ENCODE measurements at places on chromosomes 7 and 10.
A peak's percentile ranks its signal among the peaks of the same experiment; 100 is the strongest.

- no peak for DNase-seq
These were observed 10.1 kb upstream of the SEMA3A start for GRCh38 chr7:84204655-84205054.

- peak; percentile 4 for DNase-seq
These were observed 12.4 kb upstream of the SCRN1 start for GRCh38 chr7:30001998-30002397.

- DNase-seq, result peak; percentile 72
These were observed 26.6 kb upstream of the ASCC1 start for GRCh38 chr10:72242675-72243074.

DNA sequence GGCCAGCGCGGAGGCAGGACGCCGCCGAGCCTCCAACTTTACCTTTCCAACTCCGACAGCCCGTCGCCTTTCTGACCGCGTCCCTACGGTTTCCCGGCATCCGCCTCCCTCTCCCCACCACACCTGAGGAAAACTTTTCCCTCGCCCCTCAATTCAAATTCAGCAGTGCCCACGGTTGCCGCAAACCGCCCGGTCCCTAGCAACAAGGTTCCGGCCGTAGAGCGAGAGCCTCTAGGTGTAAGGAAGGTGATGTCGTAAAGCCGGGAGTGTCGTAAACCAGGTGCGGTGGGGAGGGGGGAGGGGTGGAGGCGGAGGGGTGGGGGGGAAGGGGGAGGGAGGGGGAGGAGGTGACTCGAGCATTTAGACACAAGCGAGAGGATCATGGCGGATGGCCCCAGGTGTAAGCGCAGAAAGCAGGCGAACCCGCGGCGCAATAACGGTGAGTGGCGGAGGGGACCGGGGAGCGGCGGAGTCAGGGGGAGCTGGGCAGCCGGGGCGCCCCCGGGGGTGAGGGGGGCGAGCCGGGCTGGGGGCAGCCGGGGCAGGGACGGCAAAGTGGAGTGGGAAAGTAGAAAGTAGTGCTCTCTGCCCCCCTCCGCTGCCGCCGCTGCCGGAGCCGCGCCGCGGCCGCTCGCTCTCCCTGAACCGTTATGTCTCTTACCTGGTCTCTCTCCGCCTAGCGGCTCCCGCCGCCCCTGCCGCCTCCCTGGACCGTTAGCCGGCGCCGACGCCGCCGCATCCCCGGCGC, at the start of gene ZEB1:
TSS of gene ZEB1 (plus strand) at position 363 of the 748 bp plus-strand sequence. CDS start at position 382, 19 bp downstream.
- no peak for DNase-seq

DNA sequence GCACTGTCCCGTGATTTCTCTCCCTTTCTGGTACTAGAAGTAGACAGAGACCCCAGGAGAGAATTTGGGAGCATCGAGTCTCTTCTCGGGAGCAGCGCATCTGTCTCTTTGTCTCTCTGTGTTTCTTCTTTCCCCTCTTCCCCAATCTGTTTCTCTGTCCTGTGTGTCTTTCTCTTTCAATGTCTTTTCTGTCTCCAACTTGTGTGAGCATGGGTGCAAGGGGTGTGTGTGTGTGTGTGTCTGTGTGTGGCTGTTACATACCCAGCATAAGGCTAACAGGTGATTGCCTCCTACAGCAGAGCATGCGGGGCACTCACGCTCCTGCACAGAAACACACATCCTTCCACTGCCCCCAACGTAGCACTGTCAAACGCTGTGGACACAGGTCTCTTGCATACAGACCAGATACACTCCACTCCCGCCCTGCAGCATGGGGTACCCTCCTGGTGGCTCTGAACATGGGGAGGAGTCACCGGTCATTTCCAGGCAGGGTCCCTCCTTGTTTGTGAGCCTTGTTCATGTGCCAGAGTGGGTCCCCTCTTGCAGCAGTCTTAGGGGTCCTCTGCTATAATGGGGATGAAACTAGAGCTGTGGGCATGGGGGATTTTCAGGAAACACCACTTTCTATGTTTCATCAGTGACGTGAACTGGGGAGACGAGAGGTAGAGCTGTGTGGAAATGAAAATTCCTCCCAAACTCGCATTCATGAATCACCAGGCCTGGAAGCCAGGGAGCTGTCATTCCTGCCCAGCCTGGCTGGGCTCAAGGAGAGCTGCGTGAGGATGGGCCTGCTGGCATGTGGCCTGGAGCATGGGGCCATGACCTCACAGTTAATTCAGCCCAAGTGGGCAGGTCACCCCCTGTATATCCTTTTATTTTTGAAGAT, 980 bp downstream of the ADAMTS14 start:
- no peak for DNase-seq

DNA sequence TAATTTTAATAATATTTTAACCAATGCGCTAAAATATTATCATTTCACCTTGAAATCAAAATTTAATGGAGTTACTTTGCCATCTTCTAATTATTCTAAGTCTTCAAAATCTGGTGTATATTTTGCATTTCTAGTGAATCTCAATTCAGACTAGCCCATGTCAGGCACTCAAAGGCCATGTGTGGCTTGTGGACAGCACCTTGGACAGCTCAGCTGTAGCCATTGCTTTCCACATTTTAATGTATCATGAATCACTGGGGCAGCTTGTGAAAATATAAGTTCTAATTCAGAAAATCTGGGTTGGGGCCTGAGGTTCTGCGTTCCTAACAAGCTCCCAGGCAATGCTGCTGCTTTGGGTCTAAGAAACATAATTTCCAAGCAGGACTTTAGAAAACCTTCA, 57.2 kb downstream of the MGAM2 start:
- DNase-seq, result no peak

GRCh38 chr10:32938554-32939061, 19.4 kb downstream of the ITGB1 start:
- peak; percentile 22 for DNase-seq

GRCh38 chr7:112400141-112400540, 50.1 kb upstream of the IFRD1 start:
- DNase-seq, result no peak

- DNase-seq, result peak; percentile 44
These were observed 105.8 kb downstream of the ARHGAP21 start for GRCh38 chr10:24617771-24618396.

DNA sequence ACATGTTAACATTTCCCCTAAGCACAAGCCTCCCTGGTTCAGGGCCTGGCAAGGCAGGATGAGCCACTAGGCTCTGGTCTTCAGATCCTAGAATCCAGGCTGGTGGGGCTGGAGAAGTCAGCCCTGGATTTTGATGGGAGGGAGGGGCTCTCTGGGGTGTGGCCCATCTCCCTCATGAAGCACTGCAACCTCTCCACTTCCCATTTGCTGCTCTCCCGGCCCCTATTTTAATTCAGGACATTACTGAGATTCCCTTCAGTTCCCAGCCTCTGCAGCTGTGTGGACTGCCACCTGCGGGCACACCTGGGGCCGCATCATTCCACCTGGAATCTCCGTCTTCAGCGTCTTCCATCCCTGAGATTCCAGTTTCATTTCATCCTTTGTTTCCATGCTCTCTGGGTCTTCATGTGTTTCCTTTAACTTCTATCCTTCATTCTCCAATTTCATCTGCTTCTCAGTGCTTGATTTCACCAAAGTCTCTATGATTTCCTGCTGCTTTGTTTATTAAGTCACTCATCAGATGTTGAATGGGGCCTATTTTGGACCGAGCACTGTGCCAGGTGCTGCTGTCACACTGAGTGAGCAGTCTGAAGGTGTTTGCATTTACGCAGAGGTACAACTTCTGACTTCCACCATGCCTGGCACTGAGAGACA, 253.6 kb downstream of the WDR37 start:
- DNase-seq, result no peak

- no peak for DNase-seq
These were observed 239.2 kb upstream of the ZMIZ1 start for GRCh38 chr10:78829565-78829964.

DNA sequence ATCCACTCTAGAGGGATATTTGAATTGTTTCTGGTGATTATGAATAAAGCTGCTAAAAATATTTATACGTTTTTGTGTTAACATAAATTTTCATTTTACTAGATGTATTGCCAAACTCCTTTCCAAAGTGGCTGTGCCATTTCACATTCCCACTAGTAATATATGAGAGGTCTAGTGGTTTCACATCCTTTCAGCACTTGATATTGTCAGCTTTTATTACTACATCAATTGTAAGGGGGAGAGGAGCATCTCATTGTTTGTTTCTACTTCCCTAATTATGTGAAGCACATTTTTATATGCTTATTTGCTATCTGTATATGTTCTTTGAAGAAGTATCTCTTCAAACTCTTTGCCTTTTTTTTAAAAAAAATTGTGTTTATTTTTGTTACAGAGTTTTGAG, 184.5 kb downstream of the ADK start:
- peak; percentile 87 for DNase-seq

- DNase-seq, result no peak
These were observed at the start of gene PNLIPRP2 for GRCh38 chr10:116620423-116621400. Gene PNLIPRP2, plus strand, starts transcription at chr10:116620953.

GRCh38 chr7:79610748-79611304, 157.4 kb upstream of the MAGI2 start:
- DNase-seq, result no peak

GRCh38 chr7:31020652-31021051, 31.5 kb upstream of the ADCYAP1R1 start:
- no peak for DNase-seq

DNA sequence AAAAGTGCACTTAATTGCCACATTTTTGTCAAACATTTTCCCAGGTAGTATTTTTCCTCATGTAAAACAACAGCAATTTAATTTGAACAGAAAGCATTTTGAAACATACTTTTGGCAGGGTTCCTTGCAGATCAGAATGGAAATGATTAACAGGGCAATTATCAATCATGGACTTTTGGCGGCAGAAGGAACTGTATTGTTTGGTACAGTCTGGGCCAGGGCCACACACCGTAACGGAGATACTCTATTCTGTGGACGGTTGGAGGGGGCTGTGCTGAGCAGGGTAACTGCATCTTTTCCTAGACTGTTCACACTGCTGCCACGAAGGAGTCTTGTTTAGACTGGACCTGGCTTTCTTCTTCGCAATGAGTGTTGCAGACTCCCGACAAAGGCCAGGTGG, 62.3 kb downstream of the EGFR start:
- DNase-seq, result no peak

DNA sequence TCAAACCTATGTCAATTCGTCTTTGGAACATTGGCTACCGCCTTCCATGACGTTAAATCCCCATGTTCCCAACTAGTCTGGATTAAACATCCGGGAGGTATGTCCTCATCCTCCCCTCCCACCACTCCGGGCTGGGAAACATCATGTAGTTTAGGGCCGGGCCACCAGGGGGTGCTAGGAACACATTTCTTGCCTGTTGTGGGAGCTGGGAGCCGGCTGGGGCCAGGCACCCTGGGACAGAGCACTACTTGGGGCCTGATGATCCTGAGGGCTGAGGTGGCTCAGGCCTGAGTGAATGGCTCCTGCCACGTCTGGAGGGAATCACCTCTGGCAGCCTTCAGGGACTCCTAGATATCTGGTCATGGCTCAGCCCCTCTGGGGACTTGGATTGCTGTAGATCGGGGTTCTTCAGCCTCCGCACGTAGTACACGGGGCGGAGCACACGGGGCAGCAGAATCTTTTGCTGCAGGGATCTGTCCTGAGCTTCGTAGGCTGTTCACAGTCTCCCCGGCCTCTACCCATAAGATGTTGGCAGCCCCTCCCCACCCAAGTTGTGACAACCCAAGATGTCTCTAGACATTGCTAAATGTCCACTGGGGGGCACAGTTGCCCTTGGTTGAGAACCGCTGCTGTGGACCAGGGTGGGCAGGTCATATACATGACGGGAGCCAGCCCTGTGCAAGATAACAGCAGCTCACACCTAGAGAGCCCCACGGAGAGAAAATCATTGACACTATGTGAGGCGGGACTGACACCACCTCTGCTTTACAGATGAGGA, 141.2 kb upstream of the ZNF716 start:
- no peak for DNase-seq

- peak; percentile 46 for DNase-seq
These were observed 55.2 kb upstream of the GSDME start for GRCh38 chr7:24812305-24812945.

Measured in inflammatory macrophage treated with lipopolysaccharide for 4 hours (primary cell).